ENCODE measurements at places on chromosomes 1 and 21.

- no peak for DNase-seq
These were observed 14.3 kb downstream of the ATP2B4 start for GRCh38 chr1:203640723-203641502.

- no peak for DNase-seq
These were observed 46.2 kb downstream of the DDR2 start for GRCh38 chr1:162678439-162678838.

- no peak for DNase-seq
These were observed 12.1 kb downstream of the EPHA2 start for GRCh38 chr1:16143566-16144324.

DNA sequence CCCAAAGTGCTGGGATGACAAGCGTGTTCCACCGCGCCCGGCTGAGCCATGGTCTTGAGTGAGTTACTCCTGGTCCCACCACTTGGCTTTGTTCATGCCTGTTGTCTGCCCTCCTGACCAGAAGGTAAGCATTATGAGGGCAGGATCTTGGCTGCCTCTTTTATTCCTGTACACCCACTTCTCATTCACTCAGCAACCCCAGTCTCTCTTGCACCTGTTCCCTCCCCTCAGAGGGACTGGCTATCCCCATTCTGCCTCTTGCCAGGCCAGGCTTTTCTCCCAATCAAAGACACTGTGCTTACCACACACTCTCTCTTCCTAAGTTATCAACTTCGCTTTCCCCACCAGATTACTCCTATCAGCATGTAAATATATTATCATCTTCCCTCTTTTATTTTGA, 26.4 kb downstream of the SPATA21 start:
- no peak for DNase-seq

DNA sequence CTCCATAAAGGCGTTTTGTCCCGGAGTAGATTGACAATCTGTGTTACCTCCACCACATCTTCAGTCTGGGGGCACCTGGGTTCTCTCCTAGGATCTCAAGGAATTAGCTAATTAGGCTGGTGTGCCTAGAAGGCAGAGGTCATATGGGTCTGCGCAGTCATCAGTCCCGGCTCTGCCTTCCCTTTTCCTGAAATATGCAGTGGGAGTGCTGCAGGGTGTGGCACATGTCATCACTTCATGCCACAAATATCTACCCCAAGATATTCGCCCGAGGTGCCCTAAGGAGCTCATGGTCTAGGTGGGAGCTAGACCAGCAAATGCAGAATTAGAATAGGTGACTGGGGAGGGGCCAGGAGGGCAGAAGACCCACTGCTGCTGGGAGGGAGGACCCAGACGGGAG, 42.9 kb downstream of the ACTL8 start:
- no peak for DNase-seq

GRCh38 chr21:20572582-20572981, 425.6 kb upstream of the NCAM2 start:
- no peak for DNase-seq

DNA sequence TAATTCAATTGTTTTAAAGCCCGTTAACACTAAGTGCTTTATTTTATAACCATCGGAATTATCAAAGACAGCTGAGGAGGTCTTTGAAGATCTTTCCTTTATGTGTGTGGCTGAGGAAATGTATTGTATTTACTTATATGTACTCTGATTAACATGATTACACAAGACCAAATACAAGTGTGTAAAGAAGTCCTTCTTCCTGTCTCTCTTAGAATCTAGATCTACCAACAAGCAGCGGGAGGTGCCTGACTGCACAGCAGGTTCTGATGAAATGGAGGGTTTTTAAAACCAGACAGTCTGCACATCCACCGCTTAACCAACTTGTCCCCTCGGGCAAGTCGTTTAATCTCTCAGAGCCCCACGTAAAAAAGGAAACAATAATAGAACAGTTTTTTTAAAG, 240.5 kb upstream of the MAP1LC3C start:
- DNase-seq = no peak

- DNase-seq = no peak
These were observed 1537.4 kb downstream of the NCAM2 start for GRCh38 chr21:22535630-22536029.

DNA sequence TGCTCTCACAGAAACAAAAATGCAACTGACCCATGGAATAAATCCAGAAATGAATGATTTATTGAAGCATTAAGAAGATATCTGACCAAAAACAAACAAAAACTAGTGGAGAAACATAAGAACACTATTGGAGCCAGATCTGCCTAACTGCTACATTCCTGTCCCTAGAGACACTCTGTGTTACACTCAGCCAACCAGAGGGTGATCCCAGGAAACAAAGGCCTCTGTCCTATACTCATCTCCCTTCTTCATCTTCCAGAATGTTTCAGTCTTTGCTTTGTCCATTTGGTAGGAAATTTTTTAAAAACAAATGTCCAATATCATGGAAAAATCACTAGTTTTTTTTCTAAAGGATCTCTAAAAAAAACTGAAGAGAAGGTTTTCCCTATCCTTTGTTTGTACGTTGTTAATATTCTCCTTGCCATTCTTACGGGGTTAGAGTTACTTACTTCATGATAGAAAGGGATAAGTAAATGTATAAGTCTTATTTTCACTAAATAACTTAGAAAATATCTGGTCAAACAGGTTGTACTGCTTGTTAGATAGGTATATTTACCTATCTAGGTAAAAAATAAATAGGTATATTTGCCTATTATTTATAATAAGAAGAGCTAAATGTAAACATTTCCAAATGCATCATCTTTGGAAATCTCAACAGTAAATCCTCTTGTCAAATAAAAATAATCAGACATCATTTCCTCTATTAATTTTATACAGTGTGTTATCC, 59.1 kb downstream of the NME7 start:
- no peak for DNase-seq

DNA sequence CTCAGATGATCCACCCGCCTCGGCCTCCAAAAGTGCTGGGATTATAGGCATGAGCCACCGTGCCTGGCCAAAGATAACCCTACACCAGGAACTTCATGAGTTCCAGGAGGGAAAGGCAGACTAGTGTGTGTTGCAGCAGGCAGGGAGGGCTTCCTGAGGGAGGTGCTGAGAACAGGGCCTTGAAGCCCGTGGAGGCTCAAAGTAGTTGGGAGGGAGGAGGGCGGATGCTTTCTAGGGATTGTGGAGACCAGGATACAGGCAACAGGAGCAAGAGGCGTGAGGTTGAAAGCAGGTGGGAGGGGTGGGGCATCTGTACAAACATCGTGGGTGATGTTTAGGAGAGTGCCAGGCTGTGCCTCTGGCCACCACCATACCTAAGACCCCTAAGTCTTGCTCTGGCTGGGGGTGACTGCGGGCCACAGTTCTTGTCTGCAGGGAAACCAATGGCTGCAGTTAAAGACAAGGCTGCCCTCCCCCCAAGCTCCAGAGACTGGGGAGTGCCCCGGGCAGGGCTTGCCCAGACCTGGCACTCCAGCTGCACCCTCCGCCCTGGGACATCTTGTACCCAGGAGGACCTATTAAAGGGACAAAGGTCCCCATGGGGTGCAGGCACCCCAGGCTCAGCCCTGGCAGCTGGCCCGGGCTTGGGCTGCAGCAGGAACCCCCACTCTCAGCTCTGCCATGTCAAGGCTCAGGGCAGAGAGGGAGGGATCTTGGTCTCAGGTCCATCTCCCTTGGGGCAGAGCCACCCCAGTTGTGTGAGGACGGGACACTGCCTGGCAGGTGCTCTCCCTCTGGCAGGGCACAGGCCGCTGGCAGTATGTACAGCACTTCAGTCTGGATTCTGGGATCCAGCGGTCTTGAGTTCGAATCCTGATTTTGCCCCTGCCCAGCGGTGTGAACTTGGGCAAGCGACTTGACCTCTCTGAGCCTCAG, 22.1 kb upstream of the CASZ1 start:
- DNase-seq = no peak

- no peak for DNase-seq
These were observed 165.3 kb upstream of the DPYD start for GRCh38 chr1:98086156-98086555.

All from neural progenitor cell (in vitro differentiated cells).